Stimulated activated CD4-positive, alpha-beta T cell treated with anti-CD3 and anti-CD28 coated beads, Interleukin-2, amount 100 ng/mL, for 4 hours (primary cell): ENCODE measurements at places on chromosomes 2 and 18.

DNA sequence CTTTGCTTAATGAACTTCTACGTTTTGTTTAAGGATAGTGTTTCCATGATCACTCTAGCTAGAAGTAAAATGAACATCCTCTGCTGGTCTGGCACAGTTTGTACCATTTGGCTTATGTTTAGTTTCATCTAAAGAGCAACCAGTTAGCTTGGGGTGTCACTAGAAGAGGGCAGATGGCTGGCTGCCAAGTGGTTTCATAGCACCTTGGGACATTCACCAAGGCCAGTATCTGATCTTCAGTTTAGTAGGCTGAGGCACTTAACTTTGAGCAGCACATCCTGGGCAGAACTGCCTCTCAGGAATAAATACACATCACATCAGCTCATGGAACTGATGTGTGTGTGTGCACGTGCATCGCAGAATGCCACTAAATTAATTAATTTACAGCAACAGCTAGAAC, 68.4 kb downstream of the NXPH2 start:
- no peak for DNase-seq

GRCh38 chr2:71060871-71061270, 7.6 kb upstream of the NAGK start:
- no peak for DNase-seq

DNA sequence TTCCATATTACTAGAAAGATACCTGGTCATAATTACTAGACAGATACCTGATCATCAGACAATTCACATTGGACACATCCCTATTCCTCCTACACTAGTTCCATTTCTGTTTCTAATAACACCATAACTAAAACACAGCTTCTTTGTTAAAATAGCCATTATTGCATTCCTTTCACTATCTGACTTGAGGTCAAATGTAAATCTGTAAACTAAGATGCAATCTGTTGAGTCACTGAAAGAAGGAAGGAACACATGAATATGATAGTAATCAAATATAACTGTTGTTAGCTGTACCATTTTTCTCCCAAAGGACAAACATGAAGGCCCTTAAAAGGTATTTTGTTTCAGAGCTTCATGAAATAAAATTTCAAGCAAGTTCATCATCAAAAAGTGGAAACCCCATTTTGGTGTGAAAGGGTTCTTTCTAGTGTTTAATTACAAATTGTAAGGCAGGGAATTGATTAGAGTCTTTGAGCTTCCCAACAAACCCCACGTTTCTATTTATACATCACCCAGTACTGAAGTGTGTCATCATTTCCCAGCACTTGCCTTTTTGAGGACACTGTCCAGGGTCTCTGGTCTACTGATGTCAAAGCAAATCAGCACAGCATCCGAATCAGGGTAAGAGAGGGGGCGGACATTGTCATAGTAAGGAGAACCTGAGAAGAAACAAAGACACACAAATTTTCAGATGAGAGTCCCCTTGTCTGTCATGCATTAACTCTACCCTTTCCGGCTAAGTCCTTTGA, 13.0 kb downstream of the RND3 start:
- DNase-seq: no peak

GRCh38 chr2:181326661-181327060, 130.5 kb upstream of the ITGA4 start:
- no peak for DNase-seq

GRCh38 chr18:8980918-8981317, 121.6 kb upstream of the NDUFV2 start:
- no peak for DNase-seq

- no peak for DNase-seq
Observed at GRCh38 chr18:23763343-23763742, 74.1 kb downstream of the LAMA3 start.

- no peak for DNase-seq
Observed at GRCh38 chr2:71934595-71935261, 212.9 kb downstream of the CYP26B1 start.

DNA sequence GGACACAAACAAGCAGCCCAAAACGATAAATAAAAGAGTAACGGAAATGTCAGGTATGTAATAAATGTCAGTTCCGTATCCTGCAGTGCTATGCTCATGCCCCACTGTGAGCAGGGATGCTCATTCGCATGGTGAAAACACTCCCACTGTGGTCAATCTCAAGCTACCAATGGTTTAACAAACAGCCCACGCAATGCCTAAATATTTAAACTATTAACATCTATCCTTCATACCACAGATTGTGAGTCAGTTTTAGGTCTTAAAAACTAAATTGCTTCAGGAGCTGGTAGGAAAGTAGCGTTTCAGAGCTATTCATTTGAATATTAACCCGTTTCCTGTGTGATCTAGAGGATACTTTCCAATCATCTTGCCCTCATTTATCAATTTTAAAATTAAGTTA, 207.4 kb downstream of the TCF4 start:
- no peak for DNase-seq

- no peak for DNase-seq
Observed at GRCh38 chr2:126766969-126767296, 111.0 kb downstream of the GYPC start.

DNA sequence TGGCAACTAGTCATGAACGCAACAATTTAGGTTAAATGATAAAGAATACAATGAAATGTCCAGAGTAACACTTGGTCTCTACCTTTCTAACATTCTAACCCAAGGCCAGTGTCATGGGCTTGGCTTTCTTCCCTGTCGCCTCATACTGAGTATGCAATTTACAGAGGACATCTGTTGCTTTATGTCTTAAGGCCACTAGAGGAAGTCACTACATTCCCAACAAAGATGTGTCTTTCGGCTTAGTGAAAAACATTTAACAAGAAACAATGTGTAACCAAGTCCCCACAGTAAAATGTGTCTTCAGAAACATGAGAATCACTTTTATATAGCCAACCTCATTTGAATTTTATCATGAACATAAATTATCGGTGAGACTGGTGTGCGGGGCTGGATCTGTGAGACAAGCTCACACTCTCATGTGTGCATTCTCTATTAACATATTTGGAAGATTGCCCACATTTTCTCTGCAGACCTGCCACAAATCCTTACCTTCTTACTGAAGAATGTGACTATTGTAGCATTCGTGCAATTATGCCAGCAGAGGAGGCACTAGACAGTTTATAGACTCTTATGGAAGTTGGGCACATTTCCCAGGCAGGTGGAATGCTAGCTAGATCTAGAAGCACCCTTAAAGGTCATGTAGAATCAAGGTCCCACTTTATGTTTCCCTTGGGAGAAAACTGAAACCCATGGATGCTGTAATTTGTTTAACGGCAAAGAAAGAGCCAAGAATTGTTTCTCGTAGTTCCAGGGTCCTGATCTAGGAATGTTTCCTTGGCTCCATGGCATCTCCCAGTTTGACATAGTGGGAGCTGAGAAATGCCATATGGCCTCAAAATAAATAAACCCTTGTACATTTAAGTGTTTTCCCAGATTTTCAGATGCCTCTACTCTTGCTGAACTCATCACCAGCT, 101.8 kb downstream of the CD226 start:
- no peak for DNase-seq

- no peak for DNase-seq
Observed at GRCh38 chr2:60424233-60424632, 129.2 kb downstream of the BCL11A start.

GRCh38 chr2:77629539-77629938, 107.4 kb upstream of the LRRTM4 start:
- DNase-seq: no peak

DNA sequence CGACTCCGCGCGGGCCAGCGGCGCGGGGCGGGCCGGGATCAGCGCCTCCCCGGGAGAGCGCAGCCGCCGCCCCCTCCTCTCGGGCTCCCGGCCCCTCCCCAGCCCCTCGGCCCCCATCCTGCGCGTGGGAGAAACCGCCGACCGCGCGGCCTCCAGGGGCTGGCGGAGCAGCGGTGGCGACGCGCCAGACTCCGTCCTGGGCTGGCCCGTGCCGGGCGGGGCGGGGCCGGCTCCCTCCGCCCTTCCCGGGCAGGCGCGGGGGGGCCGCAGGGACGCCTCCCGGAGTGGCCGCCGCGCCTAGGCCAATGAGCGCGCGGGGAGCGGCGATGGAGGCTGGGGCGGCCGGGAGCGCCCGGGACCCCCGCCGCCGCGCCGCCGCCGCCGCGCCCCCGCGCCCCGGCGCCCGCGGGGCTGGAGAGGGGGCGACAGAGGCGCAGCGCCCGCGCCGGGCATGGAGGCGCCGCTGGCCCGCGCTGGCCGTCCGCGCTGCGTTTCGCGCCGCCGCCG, 49.1 kb downstream of the KCNIP3 start:
- no peak for DNase-seq

DNA sequence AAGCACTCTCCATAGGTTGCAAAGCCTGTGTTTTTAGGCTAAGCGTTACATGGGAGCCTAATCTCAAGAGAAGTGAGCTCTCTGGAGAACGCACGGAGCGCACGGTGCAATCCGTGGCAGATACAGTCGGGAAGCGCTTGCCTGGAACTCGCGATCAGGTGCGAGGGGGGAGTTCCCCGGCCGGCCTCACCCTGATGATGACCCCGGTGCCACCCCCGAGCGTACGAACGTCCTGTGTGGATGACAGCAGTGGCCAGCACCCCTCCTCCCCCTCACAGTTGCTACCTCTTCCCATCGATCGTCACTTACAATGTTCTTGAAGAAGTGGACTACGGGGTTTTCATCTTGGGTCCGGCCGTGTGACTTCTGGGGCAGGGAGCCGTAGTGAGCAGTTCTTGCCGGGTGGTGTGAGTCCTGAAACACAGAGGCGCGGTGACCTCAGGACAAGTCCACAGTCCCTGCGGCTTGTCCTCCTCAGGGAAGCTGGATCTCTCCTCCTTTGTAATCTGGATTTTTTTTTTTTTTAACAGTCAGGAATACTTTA, 142.9 kb downstream of the MBP start:
- no peak for DNase-seq

DNA sequence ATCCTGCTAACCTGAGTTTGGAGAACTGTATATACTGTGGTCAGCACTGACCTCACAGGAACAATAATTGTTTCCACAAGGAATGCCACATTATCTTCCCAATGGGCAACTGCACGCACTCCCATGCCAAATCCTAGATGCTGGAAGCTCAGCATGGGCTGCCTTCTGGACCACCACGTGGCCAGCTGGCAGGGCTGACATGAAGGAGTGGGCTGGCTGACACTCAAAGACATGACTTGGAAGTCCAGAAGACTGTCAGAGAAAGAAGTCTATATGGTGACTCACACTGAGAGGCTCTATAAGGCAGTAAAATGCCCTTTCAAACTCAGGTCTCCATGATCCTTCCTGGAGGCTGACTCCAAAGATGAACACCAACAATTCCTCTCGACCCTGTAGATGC, 98.4 kb upstream of the RNF152 start:
- DNase-seq: no peak

DNA sequence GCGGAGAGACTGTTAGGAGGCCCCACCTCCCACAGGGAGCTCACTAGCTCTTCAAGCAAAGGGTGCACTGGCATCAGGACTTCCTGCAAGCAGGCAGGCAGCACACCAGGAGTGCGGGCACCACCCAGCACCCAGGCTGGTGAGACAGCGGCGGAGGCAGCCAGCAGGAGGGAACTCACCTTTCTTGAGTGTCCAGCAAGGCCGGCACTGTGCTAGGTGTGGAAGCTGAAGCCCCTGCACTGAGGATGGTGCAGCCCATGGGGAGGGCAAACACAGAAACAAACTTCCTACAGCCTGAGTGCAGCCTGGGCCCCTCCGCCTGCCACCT, 100.7 kb upstream of the ID2 start:
- no peak for DNase-seq

- no peak for DNase-seq
Observed at GRCh38 chr2:64145714-64146113, 1.5 kb upstream of the PELI1 start.

DNA sequence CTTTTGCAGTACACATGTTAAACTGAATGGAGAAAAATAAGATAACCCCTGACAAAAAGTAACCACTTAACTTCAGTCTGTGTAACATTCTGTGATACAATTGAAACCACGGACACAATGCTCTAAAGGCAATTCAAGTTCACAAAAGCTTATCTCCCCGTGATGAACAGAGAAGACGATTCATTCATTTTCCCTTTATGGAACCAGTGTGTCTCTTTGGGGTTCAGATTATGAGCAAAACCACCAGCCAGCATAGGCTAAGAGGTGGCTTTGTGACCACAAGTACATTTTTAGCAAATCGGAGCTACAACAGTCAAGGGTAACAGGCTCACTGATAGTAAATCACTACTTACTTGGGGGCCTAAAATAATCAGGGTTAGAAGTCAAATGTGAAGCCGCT, 120.6 kb upstream of the SMAD7 start:
- no peak for DNase-seq

- no peak for DNase-seq
Observed at GRCh38 chr2:98376301-98376910, 30.1 kb downstream of the CNGA3 start.

DNA sequence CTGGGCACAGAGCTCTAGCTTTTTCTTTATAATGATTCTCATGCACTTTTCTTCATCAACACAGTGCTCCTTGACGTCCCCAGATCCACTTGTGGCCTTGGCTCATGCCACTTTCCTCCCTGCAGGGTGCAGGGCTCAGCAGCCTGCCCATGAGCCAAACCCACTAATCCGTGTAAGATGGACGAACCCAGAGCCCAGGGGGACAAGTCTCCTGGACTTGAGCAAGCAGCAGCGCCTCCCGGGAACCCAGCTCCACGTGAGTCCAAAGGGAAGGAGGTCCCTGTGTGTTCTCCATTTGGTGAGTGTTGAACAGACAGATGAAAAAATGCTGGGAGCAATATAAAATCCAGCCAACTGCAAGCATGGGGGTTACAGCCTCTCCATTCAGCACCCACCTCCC, 470.6 kb upstream of the HS6ST1 start:
- DNase-seq: no peak

DNA sequence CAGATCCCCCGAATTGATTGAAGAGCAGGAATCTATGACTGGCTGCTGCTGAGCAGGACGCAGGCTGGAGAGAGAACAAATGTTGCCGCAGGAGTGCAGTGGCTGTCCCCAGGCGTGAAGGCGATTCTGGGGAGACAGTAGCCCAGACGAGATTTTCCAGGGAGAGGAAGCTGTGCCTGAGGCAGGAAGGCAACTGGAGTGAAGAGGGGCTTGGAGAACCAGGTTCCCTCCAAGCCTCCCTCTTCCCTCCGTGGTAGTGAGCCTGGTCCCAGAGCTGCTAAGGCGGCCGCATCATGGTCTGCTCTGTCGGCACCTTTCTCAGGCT, 1.3 kb upstream of the NPPC start:
- no peak for DNase-seq

GRCh38 chr2:66553370-66553769, 118.4 kb downstream of the MEIS1 start:
- DNase-seq: no peak

DNA sequence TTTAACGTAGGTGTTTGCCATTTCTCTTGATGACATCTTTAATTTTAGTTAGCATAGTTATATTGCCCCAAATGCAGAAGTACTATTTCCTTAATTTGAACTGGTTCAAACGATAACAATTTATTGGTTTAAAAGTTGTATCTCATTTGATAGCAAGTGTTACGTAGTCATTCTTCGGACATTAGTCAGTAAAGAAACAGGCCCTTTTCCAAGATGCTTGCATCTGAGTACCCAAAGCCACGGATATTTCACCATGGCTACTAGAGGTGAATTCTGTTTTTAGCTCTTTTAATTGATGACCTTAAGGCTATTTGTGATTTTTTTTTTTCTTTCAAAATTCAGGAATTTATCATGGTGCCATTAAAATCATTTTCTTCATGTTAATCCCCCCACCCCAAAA, 32.1 kb downstream of the GLS start:
- no peak for DNase-seq

GRCh38 chr18:62300359-62300963, 24.6 kb upstream of the TNFRSF11A start:
- DNase-seq: no peak
